ENCODE measurements at places on chromosomes 5 and 9.
A peak's percentile ranks its signal among the peaks of the same experiment; 100 is the strongest.

DNA sequence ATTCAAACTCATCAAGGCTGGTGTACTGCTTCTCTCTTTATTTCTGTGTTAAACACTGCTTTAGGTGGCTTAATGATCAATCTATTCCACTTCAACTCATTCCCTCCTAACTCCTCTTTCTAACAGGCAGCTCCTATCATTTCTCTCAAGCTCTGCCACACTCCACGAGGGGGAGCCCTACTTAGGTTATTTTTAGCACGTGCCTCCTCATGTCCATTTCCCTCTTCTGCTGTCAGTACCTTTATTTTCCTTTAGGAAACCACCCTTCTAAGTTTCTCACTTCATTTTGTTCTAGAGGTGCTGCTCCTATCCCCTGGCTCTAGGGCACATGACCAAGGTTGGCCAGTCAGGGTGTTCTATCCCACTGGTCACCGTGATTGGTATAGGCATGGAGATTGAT, 6.7 kb upstream of the BRINP1 start:
- peak; percentile 28 for DNase-seq

DNA sequence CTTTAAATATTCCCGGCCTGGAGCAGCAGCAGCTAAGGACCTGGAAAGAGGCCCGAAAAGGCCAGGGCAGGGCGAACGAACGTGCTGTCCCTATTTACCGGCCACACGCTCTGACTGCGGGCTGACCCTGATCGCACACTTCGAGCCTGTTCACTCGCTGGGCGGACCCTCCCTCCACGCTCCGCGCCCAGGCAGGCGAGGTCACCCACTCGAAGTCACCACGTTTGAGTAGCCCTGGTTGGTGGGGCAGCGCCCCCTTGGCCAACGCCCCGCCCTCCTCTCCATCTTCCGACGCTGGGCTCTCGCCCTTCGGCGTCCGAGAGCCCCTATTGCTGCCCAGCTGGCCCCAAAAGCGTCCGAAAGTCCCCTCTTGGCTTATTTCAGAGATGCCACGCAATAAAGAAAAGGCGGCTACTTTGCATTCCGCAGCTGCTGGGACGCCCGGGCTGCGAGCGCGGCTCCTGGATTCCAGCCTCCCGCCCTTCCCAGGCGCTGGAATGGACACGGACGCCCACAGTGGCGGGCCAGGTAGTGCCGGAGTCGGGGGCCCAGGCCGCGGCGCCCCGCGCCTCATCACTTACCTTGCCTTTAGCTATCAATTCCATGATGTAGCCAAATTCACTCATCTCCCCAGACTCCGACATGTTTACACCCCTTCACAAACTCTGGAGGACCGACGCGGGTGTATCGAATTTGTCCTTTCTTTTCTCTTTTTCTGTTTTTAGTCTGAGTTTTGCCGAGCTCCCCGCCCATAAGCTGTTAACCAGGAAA, 9.9 kb upstream of the TRIM36 start:
- no peak for DNase-seq

GRCh38 chr9:88789785-88790184, 201.5 kb upstream of the S1PR3 start:
- DNase-seq: peak; percentile 32

- DNase-seq: no peak
Observed at GRCh38 chr5:148633067-148633377, 21.3 kb downstream of the HTR4 start.

DNA sequence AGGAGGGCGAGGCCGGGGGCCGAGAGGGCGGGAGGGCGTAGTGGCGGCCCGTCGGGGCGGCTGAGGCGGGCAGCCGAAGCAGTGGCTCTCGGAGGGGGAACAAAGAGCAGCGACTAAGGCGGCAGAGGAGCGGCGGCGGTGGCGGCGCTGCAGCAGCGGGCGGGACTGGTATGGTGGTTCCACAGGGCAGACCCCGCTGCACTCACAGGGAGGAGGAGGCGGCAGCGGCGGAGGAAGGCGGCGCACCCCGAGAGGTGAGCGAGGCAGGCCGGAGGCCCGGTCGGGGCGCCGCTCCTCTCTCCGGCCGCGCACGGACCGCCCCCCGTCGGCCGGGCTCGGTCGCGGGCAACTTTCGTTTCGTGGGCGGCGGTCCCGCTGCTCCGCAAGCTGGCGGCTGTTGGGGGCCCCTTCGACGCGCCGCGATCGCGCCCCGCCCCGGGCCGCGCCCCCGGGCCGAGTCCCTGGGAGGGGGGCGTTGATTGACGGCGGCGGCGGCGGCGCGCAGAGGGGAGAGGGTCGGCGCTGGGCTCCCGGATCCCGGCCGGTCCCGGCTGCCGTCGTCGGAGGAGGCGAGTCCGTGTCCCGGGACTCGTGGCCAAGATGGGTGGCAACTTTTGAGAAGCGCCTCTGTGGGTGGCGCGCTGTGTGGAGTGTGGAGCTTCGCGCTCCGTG, 467 bp downstream of the CNOT6 start:
- peak; percentile 46 for DNase-seq

- no peak for DNase-seq
Observed at GRCh38 chr5:75473463-75473862, 38.0 kb downstream of the CERT1 start.

DNA sequence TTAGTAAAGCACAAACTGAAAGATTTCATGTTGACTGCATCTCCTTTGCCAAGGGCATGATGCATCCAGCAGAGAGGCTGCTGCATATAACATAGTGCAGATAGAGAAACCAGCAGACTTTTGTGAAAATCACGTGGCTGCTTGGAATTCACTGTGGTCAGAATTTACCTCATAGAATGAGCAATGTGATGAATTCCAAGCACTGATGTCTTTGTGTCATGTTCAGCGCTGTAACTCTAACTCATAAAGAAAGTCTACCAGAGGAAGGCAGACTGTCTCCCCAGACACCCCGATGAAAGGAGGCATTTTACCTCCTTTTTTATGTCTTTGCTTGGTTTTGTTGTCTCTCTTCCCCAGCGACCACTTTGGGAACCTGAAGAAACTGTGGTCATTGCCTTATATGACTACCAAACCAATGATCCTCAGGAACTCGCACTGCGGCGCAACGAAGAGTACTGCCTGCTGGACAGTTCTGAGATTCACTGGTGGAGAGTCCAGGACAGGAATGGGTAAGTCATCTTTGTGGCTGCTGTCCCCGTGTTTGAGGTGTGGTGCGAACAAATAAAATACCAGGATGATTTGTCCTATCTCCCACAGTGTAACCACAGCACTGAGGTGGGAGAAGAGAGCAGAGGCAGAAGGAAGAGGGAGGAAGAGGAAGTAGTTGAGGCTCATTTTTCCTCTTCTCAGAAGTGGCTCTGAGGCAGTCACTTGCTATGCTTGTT, 42.0 kb downstream of the ITK start:
- peak; percentile 70 for DNase-seq

GRCh38 chr5:104626122-104626521, 1063.5 kb upstream of the NUDT12 start:
- no peak for DNase-seq

- no peak for DNase-seq
Observed at GRCh38 chr5:96636046-96636445, 26.1 kb upstream of the CAST start.

DNA sequence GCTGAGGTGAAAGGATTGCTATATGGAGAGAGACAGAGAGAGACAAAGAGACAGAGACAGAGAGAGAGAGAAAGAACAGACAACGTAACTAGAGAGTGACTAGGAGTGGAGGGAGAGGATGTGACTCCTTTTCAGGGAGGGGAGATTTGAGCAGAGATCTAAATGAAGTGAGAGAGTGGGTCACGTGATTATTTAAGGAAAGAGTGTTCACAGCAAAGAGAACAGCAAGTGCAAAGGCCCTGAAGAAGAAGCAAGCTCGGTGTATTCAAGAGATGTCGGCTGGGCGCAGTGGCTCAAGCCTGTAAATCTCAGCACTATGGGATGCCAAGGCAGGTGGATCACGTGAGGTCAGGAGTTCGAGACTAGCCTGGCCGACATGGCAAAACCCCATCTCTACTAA, 40.9 kb upstream of the CTNNA1 start:
- no peak for DNase-seq

GRCh38 chr9:125755340-125755739, 8.2 kb downstream of the PBX3 start:
- DNase-seq: no peak

DNA sequence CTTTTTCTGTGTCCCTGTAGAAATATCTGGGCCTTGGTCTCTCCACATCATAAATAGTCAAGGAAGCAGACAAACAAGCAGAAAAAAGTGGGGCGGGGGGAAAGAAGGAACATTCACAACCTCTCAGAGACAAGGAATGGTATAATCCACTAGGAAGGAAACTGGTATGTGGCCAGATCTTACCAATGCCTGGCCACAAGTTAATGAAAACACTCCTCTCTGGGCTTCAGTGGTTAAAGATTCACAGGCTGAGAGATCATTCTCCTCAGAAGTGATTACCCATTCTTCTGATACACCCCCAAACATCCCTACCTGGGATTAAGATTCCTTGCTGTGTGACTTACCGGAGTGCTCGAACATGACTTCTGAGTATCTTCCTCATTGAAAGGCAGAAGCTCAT, 290.6 kb downstream of the MARCHF11 start:
- no peak for DNase-seq

- no peak for DNase-seq
Observed at GRCh38 chr5:169656125-169656901, 19.2 kb downstream of the DOCK2 start.

DNA sequence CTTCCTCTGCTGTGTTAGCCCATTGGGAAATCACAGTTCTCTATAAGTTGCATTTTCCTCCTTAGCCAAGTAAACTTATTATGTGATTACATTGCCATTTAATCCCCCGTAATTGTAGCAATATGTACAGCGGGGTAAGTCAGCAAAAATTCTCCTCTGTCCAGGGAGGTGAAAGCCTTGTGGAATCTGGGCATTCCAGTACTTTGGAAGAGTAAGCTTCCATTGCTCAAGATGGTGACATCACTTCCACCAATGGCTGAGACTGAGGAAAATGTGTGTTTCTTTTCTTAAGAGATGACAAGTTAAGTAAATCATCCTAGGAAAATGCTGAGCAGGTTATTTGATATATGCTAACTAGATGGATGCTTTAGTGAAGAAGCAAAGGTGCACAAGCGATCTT, 436.7 kb downstream of the CETN3 start:
- DNase-seq: no peak

DNA sequence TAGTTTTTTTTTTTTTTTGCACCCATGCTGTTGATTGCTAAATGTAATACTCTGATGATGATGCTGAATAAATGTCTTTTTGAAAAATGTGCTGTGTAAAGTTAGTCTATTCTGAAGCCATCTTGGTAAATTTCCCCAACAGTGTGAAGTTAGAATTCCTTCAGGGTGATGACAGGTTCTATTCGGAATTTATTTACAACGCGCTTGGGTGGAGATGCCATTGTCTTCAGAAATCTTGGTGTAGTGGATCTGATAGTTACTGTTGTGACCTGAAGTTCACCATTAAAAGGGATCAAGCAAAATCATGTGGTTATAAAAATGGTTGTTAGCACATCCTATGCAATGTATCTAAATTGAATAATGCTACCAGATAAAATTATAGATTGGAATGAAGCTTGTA, 36.3 kb upstream of the DMRT1 start:
- DNase-seq: no peak

- no peak for DNase-seq
Observed at GRCh38 chr5:34009610-34010009, 1.8 kb upstream of the AMACR start.

GRCh38 chr5:1799110-1799601, 481 bp downstream of the MRPL36 start:
- DNase-seq: peak; percentile 36

DNA sequence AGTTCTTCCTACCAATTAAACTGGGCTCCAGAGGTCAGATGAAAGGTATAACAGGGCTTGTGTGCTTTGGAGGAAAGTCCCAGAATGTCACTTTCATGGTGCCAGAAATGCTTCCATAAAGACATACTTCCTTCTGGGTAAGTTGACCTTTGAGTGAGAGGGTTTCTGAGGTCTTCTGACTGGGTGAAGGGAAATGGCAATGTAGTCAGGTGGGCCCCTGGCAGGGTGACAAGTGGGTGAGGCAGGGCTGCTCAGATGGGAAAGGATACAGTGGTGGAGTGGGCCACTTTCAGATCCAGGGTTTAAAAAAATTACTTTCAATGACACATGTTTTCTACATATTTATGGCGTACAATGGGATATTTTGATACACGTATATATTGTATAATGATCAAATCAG, 136.5 kb upstream of the PITX1 start:
- DNase-seq: no peak

DNA sequence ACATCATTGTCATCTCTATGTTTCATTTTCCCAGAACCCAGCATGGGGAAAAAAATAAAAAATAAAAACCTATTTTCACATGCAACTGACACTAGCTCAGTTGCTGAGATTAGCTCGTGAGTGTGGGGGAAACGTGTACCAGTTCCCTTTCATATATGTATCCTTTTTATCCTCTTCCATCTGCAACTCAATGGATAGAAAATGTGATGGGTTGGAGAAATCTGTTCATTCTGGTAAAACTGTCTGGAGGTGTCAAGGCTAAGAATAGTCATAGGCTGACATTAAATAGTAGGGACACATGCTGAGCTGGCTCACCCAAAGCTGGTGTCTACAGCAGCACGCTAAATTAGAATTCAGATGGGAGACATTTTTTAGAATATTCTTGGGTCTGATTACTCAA, 519.3 kb downstream of the ELAVL2 start:
- DNase-seq: no peak

DNA sequence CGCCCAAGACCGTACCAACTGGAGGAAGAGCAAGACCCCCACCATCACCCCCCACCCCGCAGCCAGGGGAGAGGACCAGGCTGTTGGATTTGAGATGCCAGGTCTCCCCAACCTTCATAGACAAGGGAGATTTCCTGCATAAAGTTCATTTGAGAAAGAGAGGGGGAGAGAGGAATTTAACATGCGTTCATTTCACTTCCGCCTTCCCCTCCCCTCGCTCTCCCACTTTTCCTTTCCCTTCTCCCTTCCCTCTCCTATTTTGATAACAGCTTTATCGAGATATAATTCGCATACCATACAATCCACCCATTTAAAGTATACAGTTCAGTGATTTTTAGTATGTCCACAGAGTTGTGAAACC, 4.2 kb upstream of the NKX2-5 start:
- no peak for DNase-seq

- DNase-seq: no peak
Observed at GRCh38 chr5:121688781-121689180, 162.9 kb upstream of the FTMT start.

- no peak for DNase-seq
Observed at GRCh38 chr5:174872271-174872670, 147.9 kb downstream of the MSX2 start.

- peak; percentile 78 for DNase-seq
Observed at GRCh38 chr5:159732220-159732619, 184.1 kb upstream of the ADRA1B start.

DNA sequence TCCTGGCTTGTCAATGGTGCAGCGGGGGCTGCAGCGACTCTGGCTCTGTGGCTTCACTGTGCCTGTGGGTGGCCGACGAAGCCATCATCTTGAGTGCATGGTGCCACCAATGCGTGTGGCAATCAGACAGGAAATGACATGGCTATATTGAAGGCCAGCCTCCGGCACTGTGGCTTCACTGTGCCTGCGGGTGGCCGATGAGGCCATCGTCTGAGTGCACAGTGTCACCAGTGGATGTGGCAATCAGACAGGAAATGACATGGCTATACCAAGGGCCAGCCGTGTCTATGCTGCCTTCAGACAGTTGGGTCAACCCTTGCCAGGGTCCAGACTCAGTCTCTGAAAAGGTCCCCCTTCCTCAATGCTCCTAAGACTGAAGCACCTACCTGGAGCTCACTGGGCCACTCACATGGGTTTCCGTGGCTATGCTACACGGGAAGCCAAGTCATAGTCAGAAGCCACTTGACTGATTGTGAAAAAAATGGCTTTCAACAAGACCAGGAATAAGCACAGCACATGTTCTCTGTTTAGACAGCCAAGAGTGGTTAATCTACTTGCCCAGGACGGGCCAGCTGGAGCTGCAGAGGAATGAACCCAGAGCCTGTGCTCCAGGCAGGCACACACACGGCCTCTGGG, 67.5 kb upstream of the S1PR3 start:
- no peak for DNase-seq

Data from AG08395 (cell line).